ENCODE measurements at places on chromosomes 7 and 10.
A peak's percentile ranks its signal among the peaks of the same experiment; 100 is the strongest.

GRCh38 chr10:28331841-28332240, 29.0 kb upstream of the MPP7 start:
- no peak for DNase-seq

DNA sequence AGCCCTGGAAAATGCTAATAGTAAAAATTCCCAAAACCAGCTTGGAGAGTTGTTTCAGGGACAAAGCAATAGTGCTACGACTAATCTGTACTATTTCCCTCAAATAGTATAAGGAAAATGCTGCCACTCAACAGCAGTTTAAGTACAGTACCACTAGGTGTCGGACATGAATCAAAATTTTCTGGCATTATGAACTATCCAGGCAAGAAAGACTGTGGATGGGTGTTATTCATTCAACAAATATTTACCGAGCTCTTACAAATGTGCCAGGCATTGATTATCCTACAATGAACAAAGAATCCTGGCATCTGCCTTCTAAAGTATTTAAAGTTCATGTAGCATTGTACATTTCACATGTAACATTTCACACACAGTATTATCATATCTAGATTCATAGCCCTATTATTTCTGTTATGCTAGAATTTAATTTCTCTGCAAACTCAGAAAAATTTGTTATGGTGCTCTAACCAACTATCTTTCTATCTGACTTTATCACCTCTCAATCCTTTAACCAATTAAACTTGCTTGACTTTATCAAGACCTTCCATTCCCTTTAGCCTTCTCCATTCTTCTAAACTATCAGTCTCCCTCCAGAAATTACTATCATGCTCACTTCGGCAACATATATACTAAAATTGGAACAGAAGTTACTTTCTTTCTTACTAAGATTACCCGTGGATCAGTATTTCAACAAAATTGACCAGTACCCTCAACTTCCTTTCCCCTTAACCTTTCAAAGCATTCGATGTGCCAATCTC, 80.6 kb downstream of the ARHGAP21 start:
- DNase-seq, result no peak

GRCh38 chr10:28363376-28363775, 60.5 kb upstream of the MPP7 start:
- DNase-seq, result no peak

- DNase-seq, result no peak
Measured at GRCh38 chr10:123972481-123973401, 81.1 kb upstream of the CPXM2 start.

- DNase-seq, result no peak
Measured at GRCh38 chr10:121262774-121263430, 335.3 kb downstream of the FGFR2 start.

DNA sequence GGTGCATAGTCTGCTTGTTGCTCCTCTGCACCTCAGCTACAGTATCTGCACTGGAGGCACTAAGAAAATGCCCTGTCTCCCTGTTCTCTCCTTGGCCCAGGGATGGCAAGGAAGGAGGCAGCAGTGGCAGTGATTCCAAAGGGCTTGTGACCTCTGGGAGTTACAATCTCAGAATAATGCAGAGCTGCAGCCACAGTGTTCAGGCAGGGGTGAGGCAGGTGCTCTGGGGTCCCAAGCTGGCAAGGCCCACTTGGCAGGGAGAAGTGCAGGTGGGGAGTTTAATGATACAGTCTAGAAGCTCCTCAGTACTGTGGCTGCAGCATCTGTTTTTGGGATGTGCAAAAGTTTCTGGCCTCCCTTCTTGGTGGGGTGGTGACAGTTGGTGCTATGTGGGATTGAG, 456.4 kb downstream of the CCSER2 start:
- DNase-seq, result no peak

- DNase-seq, result no peak
Measured at GRCh38 chr7:16484453-16485158, 19.1 kb upstream of the SOSTDC1 start.

GRCh38 chr7:22025983-22026382, 80.3 kb upstream of the CDCA7L start:
- DNase-seq, result no peak

DNA sequence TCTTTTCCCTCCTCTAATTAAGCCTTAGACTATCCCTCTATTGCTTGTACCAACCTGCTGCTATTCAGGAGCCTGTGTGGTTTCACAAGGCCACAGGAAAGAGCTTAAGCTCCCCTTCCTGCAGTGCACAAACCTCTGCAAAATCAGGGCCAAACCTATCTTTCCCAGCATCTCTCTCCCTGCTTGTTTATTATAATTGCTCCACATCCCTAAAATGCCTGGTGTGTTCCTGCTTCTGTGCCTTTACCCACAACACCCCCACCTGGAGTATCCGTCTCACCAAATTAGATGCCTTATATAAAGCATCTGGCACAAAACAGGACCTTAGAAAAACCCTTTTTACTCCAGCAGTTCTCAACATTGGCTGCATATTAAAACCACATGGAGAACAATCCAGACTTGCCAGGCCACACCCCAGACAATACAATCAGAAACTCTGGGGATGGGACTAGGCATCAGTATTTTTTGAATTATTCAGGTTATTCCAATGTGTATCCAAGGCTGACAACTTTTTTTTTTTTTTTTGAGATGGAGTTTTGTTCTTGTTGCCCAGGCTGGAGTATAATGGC, 16.7 kb downstream of the SEC31B start:
- DNase-seq, result no peak

- no peak for DNase-seq
Measured at GRCh38 chr10:132188331-132188730, 1.6 kb downstream of the DPYSL4 start.

DNA sequence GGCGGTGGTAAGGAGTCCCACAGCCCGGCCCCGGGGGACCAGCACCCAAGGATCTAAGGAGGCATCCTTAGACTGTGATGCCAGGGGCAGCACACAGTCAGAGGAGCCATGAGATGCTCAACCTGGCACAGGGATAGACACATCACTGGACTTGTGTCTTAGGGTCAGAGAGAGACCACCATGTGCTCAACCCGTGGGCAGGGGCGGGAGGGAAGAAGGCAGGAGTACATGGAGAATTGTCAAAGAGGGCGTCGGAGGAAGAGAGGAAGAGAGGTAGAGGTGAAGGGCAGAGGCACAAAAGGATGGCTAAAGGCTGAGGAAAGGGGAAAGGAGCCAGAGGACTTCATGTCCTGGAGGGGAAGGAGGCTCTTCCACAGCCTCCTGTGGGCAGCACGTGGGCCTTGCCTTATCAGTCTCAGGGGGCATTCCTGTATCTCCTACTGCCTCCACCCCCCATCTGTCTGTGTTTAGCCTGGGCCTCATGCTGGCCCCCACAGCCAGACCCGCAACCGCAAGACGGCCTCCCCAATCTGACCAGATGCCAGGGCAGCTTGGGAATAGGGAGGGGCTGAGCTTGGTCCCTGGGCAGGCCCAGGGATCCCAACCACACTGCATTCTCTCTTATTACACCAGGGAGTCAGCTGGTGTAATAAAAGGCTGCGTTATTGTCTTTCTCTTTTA, 2.2 kb downstream of the ADCY1 start:
- DNase-seq, result no peak

DNA sequence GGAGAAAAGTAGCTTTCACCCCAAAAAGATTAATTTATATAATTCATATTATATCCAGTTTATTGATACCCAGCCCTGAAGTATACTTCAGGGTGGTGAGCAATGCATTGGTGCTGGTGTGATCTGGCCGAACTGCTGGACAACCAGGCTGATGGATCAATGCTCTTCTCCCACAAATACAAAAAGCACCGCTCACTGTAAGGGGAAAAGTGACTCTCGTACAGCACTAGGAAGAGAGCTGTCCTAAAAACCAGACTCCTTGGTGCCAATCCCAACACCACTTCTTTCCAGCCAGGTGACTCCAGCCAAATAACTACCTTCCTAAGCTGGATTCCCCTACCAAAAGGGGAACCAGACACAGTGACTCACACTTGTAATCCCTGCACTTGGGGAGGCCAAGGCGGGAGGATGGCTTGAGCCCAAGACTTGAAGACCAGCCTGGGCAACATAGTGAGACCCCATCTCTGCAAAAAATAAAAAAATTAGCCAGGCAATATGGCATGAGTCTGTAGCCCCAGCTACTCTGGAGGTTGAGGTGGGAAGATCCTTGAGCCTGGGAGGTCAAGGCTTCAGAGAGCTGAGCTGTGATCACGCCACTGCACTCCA, 13.1 kb upstream of the TNPO3 start:
- DNase-seq, result no peak

- DNase-seq, result no peak
Measured at GRCh38 chr7:107712896-107713295, 31.0 kb upstream of the CBLL1 start.

- DNase-seq, result no peak
Measured at GRCh38 chr7:148624735-148625134, 34.2 kb downstream of the C7orf33 start.

GRCh38 chr7:18610331-18610948, 114.9 kb downstream of the HDAC9 start:
- DNase-seq, result no peak

- no peak for DNase-seq
Measured at GRCh38 chr7:81983406-81983805, 213.6 kb upstream of the HGF start.

GRCh38 chr7:15368653-15369052, 193.2 kb downstream of the AGMO start:
- DNase-seq, result no peak

DNA sequence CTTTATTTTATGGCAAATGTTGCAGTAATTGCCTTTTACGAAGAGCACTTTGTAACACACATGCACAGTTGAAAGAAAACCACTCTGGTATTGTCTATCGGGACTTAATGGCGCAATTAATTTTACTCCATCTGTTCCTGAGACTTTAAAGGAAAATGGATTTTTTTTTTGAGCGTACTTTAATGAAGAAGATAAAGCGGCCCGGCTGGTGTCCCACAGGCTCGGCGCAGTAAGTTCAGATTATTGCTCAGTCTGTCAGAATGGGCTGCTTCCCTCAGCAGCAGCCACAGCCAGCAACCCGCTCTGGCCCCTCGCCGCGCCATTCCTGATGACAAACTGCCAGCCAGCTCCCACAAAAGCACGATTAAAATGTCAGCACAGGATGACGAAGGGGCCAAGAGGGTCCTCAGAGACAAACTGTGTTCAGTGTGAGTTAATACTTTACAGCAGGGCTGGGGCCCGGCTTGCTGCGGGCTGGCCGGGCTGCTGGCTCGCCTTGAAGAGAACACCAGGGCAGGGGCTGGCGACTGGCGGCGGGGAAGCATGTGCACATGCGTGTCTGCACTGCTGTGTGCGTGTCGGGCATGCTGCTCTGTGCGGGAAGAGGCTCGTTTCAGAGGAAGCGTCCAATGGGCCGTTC, 501.0 kb upstream of the GALNT17 start:
- DNase-seq, result no peak

DNA sequence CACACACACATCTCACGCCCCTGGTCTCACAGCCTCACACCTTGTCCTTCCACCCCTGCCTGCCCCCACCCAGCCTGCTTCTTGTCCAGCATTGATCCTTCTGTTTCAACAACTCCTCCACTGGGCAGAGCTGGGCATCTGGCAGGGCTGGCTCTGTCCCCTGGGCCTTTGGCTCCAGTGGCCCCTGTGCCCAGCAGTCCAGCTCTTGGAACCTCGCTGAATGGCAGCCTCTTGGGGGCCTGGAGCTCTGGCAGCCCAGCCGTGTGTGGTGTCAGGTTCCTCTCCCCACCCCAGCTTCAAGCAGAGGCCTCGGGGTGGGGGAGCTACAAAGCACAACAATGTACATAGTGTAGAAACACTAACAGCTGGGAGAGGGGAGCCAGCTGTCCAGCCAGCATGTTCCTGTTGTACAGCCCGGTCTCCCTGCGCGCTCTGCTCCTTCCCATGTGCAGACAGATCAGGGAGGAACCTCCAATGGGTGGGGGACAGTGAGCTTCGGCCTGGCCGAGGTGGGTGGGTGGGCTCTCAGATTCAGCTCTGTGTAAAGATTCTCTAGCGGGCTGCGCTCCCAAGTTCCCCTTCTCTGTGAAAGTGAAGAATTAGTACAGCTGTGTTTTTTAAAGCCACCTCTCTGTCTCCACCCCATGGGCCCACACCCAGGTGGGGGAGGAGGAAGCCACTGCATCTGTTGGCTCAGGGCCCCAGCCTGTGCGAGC, 19.4 kb downstream of the ZMIZ2 start:
- DNase-seq, result no peak

DNA sequence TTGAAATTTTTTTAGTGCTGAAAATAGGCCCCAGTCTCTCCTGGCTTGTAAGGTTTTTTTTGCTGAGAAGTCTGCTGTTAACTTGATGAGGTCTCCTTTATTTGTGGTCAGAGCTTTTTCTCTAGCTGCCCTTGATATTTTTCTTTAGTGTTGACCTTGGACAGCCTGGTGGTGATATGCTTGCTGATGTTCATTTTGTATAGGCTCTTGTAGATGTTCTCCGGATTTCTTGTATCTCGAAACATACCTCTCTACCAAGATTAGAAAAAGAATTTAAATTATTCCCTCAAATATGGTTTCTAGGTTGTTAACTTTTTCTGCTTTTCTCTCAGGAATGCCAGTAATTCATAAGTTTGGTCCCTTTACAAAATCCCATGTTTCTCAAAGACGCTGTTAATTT, 102.3 kb downstream of the TWIST1 start:
- DNase-seq, result no peak

DNA sequence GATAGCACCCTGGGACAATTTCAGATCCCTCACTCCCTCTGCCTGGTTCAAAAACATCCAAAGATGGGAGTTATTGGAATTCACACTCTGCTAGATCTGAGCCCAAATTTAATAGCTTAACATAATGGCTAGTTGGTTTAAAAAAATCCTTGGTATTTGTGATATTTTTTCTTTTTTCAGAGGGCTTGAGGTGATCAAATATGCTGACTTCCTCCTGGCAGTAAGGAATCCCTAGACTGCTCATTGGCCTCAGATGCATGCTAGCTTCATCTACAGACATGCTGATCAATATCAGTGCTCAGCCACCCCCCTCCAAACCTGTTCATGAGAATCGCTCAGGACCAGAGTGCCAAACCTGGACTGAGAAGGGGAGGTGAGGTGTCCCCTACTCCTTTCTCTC, 74.7 kb upstream of the PLPP4 start:
- no peak for DNase-seq

- DNase-seq, result no peak
Measured at GRCh38 chr7:135231686-135232085, 2.0 kb upstream of the STRA8 start.

GRCh38 chr7:140702774-140703173, 6.3 kb downstream of the NDUFB2 start:
- no peak for DNase-seq

- DNase-seq, result peak; percentile 31
Measured at GRCh38 chr10:23493711-23494110, 54.8 kb downstream of the OTUD1 start.

DNA sequence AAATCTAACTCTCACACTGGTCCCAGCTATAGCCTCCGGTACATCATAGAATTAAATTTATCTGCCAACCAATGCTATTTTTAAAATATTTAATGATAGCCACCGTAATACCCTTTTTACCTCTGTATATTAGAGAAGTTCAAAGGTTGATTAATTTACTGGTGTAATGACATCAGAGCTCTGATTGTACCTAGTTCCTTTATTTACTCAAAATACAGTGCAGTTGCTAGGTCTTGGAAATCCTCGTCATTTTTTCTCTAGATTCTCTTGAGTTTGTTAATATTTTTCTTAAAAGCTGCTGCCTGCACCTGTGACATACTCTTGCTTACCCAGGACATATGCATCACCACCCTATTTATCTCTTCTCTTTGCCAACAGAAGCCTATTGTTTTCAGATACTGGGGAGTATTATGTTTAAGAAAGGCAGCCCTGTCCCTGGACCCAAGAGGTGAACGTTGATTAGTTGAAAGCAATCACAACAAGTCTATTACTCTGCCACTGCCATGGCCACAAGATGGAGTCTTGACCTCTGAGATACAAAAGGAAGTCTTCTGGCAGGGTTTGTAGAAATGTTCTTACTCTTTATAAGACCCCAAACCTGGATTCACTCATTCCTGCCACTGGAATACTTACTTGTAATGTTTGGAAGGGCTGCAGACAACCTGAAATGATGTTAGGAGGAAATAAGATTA, 25.6 kb upstream of the TMEM26 start:
- DNase-seq, result no peak
